NCI-H460 (cell line): ENCODE measurements at places on chromosomes 7 and 10. TPM values are rescaled to one million over a fixed set of nuclear protein-coding genes. Genes with fewer than 3 reads are reported as not detected.

Gene RARRES2
- not detected in 2 replicates for total RNA-seq

Gene ADCYAP1R1
- not detected in 2 replicates for total RNA-seq

DNA sequence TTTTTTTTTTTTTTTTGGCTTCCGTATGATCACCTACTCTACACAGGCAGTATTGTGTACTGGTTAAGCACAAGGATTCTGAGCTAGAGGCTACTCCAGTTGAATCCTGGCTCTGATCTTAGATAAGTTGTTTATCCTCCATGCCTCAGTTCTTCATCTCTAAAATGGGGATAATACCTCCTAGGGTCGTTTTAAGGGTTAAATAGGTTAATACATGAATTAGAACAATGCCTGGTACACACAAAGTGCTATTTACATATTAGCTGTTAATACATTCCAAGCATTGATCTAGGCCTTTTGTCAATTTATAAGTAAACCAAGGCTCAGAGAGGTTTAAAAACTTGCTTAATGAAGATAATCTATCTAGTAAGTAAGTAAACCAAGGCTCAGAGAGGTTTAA, 59.0 kb downstream of the ST7 start:
- no peak for DNase-seq

GRCh38 chr10:71634531-71635164, 84.9 kb downstream of the C10orf105 start:
- no peak for DNase-seq

DNA sequence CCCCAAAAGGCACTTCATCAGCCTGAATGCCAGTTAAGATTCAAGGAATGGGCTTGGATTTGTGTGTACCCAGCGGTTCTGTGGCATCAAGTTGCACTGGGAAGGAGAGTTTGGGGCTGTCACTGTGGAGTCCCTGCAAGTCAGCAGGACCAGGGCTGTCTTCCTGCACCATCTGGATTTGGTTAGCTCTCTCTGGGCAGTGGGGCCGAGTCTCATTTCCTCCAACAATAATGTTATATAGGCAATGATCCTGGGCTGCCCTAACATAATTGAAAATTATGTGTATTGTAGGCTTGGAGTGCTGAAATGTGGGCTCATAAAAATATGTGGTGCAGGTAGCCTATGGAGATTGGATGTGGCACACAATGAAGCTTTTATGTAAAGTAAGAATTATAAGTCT, 87.2 kb downstream of the TCF7L2 start:
- no peak for DNase-seq
